ENCODE measurements at places on chromosomes 2 and 18.

DNA sequence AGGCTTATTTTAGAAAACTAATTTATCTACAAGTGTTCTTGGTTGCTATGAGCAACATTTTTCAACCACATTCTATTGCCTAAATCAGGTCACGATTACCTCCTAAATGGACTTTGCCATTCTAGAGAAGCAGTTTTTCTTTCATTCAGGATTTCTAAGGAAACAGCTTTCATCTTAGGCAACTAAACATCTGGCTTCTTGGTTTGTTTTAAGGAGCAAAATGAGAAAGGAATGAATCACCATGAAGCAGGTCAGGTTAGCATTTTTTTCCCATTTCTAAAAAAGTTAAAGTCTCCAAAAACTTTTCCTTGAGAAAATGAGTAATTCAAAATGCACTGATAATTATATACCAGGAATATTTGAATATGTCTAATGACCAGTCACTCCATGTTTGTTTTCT, 114.8 kb downstream of the GAREM1 start:
- no peak for DNase-seq

DNA sequence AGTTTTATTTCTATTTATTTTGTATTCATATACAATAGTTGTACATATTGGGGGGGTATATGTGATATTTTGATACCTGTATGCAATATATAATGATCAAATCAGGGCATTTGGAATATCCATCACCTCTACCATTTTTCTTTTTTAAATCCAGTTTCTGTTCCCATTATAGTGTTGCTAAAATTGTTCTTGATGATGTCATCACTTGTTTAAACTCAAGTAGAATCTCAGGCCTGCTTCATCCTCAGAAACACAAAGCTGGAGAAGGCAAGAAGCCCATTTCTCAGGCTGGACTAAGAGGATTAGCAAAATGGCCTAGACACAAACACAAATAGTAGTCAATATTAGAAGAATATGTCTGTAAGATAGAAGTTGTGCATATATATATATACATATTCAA, 747.1 kb upstream of the ACVR2A start:
- no peak for DNase-seq

GRCh38 chr2:53432936-53433335, 334.7 kb upstream of the CHAC2 start:
- DNase-seq: no peak

GRCh38 chr18:596288-596881, 403 bp upstream of the CLUL1 start:
- no peak for DNase-seq

GRCh38 chr2:67991456-67991855, 71.3 kb downstream of the C1D start:
- DNase-seq: no peak

- no peak for DNase-seq
These were observed 12.5 kb downstream of the SPTBN1 start for GRCh38 chr2:54468673-54469072.

- DNase-seq: peak; percentile 1
These were observed 76.6 kb upstream of the GRB14 start for GRCh38 chr2:164697688-164698461.

DNA sequence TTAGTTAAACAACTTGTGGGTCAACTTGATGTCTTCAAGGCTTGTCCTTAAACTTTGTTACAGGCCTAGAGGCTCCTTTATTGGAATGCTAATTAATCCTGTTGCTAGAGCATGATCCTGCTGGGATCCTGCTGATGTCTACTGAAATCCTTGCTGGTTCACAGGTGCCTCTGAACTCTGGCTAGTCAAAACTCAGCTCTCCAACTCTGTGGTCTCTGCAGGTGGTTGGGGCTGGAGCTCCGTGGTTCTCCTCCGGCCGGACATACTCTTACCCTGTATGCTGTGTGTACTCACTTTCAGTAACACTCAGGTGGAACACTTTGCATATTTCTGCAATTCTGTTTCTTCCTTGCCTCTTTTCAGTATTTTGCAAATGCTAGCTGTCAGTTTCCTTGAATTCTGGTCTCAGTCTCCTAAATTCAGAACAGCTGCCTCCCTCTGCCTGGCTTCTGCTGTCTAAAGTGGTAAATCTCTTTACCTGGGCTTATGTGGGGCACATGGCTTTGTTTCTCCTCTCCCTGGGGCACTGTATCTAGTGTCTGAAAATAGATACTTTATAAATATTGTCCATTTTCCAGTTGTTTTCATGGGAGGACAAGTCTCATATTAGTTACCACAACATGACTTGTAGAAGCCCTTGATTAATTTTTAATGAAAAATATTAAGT, 113.0 kb downstream of the ATP9B start:
- DNase-seq: no peak

- no peak for DNase-seq
These were observed 46.3 kb downstream of the LTBP1 start for GRCh38 chr2:32993005-32993539.

GRCh38 chr2:71923887-71924533, 223.7 kb downstream of the CYP26B1 start:
- DNase-seq: peak; percentile 57

GRCh38 chr2:144358979-144359541, 160.9 kb downstream of the ZEB2 start:
- peak; percentile 53 for DNase-seq

- no peak for DNase-seq
These were observed 455 bp downstream of the C18orf32 start for GRCh38 chr18:49486606-49486952.

DNA sequence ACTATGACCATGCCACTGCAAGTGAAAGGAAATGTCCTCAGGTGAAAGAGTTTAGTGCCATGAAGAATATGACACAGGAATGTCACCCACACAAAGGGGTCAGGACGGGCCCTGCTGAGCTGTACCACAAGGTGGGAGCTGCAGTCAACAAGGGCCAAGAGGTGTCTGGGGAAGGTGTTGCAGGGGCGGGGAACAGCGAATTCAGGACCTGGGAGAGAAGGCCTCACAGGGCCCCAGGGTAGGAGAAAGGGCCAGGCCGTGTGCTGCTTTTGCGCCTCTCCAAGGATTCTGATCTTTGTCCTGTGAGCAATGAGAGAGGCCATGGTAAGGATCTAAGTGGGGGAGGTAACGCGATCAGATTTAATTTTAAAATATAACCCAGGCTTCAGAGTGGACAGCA, 23.6 kb downstream of the CYB5A start:
- DNase-seq: no peak

- no peak for DNase-seq
These were observed 90.8 kb downstream of the RHOB start for GRCh38 chr2:20537423-20538307.

- DNase-seq: no peak
These were observed 66.4 kb downstream of the OSR1 start for GRCh38 chr2:19292007-19292406.

GRCh38 chr2:157255746-157256145, 1.8 kb upstream of the GALNT5 start:
- no peak for DNase-seq

GRCh38 chr2:11577101-11577883, 43.4 kb downstream of the GREB1 start:
- no peak for DNase-seq

DNA sequence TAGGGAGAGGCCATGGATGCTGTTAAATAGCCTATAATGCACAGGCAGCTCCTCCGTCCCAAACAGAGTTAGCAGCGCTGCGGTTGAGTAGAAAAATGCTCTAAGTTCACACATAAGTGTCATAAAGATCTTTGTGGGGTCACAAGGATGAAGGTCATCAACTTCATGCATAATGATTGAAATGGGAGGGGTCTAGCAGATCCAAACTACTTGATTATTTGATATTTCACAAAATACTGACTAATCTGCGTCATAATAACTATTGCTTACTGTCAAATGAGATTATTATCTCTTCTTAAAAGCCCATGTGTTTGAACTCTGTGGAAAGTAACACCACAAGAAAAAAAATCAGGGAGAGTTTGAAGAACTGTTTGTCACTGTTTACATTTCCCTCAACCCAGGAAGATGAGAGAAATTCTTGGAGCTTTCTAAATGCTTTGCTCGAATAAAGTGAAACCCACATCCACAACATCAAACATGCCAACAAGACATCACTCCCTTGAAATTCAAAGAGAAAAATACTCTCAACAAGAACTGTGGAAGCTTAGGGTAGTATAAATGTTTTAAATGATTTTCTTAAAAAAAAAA, 50.5 kb upstream of the CREB1 start:
- no peak for DNase-seq

GRCh38 chr2:64809216-64809615, 155.5 kb upstream of the SERTAD2 start:
- no peak for DNase-seq

DNA sequence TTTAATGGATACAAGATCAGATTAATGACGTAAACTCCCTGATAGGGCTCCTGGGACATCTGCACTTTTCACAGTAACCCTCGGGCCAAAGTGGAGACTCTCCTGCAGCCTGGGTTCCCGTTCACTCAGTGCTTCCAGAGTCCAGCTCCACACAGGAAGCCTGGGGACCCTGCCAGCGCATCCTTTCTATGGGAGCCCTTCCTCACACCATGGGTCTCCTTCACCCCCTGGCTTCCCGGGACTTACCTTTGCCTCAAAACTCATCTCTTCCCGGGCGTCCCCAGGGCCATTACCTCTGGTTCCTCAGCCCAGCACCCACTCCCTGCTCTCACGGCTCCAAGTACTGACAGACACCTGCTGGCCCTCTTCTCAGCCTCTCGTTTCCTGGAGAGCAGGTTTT, 40.7 kb upstream of the KLF11 start:
- no peak for DNase-seq

- DNase-seq: no peak
These were observed 1.1 kb upstream of the TAF4B start for GRCh38 chr18:26225022-26225693.

DNA sequence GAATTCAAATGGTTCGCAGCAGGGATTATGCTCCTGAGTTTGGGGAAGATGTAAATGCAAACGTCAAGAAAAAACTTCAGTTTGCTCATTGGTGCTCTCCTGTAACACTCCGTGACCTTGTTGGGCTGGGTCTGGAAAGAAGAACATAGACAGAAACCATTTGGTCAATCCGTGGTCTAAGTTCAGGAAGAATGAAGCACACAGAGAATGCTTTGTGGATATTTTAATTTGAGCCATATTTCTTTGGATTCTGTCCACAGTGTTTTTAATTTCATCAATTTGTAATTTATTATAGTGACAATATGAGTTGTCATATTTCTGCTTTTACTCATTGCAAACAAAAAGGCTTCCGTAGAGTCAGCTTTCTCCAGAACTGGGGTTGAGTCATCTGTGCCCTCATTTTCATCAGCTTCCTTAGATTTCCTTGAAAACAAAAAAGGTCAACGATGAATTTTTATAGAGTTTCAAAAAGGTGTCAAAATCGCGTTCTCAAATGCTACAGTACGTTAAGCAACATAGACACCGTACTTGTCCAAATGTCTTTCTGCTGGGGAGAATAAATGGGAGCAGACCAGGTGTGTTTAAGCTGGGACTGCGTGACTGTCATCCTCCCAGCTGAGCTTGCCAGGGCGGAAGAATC, 606.4 kb downstream of the RNF144A start:
- DNase-seq: peak; percentile 64

GRCh38 chr2:74186038-74186437, 7.4 kb upstream of the MOB1A start:
- peak; percentile 76 for DNase-seq

DNA sequence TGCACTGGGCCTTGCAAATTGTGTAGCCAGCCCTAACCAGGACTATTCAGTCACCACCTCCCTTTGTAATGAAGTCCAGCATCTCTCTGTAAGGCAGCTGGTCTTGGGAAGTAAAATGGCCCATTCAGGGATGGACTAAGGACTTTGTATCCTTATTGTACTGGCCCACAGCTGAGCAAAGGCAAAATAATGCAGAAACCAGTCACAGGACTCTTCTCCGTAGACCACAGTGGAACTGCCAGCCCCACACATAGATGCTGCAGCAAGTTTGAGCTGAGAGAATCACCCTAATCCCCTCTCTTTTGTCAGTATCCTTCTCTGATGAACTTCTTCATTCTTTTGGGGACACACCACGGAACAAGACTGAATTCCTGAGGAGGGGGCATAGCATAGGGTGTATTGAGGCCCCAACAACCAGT, 73.6 kb upstream of the RTN4 start:
- no peak for DNase-seq

DNA sequence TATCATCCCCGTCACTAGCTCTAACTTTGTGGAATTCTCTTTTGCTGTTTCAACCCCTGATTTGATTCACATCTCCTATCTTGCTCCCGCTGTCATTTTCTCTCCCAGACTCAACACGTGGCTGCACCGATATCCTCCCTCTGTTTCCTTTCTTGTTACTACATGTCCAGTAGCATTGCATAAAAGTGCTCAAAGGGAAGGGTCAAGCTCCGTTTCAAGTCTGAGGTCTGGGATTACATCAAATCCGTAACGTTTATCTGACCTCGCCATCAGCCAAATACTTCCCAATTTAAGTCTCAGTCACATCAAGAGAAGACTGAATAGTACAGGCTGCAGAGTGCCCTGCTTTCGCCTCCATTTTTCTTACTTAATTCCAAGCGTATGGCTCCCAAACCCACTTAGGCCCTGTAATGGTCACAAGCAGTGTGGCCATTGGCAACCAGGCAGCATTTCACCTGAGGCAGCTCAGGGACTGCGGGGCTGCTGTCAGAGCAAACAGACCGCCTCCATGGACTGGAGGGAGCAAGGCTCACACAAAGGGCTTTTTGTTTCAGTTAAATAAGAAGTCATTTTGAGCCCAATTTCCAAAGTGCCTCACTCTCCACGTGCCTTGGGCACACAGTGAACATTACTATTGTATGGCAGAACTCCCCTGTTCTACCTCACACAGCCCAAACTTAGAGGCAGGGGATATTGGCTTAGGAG, 217.8 kb downstream of the BCL11A start:
- no peak for DNase-seq
